Activated effector memory CD4-positive, alpha-beta T cell treated with anti-CD3 and anti-CD28 coated beads, Interleukin-2, amount 50 U/mL, for 16 hours (primary cell): ENCODE measurements at places on chromosomes 5 and 9.
A peak's percentile ranks its signal among the peaks of the same experiment; 100 is the strongest.

GRCh38 chr5:26622947-26623346 lies 415.4 kb downstream of the CDH9 start:
- DNase-seq, result no peak

- no peak for DNase-seq
Measured at GRCh38 chr5:132674671-132675506, 1.1 kb downstream of the IL4 start.

DNA sequence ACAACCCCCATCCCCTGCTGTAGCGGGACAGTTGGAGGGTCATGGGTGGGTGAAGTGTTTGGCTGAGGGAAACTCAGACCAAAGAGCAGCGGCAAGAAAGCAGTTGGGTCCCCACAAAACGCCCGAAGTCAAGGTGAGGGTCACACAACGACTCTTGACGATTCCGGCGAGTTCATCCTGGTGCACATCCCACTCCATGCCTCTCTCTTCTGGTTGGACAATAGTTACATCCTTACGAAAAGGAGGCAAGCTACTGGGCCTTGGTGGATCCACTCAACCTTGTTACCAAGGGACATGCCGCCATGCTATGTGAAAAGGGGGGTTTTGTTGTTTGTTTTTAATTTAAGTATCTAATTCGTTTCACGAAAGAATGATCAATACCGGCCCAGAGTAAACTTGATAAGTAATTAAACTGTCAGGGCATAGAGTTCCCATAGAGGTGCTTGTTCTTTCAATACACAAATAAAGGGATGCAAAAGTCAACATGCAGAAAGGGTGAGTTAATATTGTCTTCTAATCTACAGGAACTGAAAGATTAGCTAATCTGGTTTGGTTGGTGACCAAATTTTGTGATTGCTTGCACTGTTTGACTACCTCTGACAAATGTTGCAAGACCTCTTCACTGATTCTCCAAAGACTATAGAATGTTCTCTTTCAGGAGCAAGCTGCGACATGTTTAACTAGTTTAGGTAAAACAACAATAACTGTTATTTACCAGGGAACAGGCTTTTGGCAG lies 732 bp upstream of the SMIM15 start:
- DNase-seq, result no peak

DNA sequence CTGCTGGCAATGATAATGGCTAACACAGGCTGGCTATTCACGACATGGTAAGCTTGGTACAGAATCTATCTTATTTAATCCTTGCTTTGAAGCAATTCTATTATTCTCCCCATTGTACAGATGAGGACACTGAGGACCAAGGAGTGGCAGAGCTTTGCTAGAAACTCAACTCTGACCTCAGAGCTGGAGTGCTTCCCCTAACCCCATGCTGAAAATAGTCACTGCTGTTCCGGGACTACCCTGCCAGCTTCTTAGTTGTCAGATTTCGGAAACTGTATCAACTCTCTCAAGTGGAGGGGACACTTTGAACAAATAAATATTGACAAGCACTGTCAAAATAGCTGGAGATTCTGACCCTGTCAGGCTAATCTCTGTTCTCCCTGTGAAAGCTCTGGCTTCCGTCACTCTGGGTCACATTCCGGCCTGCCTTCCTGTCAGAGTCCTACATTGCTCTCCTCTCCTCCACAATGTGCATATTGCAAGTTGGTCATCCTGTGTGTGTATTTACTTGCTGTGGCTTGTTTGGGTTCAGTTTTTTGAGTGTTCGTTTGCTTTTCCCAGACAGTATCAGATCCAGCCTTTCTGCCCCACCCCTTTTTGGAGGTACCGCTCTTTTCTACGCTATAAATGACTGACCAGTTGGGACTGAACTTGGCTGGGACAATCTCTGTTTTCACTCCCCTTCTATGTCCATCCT lies 134.3 kb upstream of the MAP1B start:
- DNase-seq, result no peak

GRCh38 chr5:91171322-91171721 lies 211.8 kb downstream of the ARRDC3 start:
- no peak for DNase-seq

GRCh38 chr9:129068990-129069861 lies 11.7 kb upstream of the DOLPP1 start:
- DNase-seq, result peak; percentile 80

GRCh38 chr9:75589497-75589896 lies 301.0 kb upstream of the PCSK5 start:
- DNase-seq, result no peak

DNA sequence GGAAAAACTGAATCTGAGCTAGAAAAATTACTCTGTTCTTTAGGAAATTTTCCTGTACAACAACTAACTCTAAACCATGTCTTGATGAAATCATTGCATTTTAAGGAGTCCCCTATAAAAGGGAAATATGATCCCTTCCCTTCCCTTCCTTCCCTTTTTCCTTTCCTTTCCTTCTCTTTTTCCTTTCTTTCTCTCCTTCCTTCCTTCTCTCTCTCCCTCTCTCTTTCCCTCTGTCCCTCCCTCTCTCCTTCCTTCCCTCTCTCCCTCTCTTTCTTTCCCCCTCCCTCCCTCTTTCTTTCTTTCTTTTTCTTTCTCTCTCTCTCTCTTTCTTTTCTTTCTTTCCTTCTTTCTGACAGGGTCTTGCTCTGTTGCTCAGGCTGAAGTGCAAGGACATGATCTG lies 42.2 kb upstream of the MYO10 start:
- no peak for DNase-seq

DNA sequence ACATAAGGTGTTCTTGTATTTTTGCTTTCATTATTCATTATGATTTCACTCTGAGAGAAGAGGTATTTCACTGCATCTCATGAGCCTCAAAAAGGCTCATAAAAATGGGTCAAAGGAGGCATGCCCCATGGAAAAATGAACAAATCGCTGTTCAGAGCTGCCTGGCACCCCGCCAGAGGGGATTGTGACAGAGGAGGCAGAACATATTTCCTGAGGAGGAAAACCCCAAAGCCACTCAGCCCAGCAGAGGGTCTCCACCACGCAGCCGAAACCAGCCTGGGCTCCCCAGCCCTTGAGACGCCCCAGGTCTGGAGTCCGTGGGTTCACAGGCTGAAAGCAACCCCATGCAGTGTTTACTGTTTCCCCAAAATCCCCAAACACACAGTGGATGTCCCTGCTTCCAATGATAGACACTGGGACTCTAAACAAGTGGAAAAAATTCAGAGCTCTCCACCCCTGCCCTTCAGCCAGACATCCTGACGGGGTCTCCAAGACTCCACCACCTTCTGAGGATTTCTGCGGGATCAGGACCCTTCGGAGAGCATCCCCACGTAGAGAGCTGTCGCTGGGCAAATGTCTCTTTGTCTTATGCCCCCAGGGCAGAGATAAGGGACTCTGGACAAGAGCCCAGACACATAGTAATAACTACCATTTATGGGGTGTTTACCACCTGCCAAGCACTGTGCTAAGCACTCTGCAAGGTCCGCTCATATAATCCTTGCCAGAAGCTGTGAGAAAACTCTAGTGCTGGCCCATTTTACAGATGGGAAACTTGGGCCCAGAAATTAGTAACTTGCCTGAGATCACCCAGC lies 122.3 kb downstream of the PAX5 start:
- no peak for DNase-seq

DNA sequence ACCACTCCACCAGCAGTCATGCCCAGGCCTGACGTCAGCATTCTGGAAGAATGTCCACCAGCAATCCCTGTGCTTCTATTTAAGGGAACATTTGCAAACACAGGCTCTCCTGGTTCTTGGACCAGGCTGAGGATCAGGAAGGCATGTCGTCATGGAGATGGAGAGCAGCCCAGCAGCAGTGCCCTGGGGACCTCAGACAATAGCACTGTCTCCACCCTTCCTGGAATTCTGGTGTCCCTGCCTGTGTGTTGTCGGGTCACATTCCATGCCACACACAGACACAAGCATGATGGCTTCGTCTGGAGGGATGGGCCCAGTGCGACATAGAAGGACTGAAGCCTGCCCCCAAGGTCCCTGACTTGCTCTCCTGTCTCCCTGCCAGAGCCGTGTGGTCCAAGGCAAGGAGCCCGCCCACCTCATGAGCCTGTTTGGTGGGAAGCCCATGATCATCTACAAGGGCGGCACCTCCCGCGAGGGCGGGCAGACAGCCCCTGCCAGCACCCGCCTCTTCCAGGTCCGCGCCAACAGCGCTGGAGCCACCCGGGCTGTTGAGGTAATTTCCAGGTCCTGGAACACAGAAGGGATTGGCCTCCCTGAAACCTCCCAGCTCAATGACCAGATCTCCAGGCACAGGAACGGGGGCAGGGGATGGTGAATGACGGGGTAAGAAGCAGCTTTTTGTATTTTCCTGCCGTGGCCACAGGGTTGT lies 43.8 kb downstream of the STOM start:
- DNase-seq, result no peak

- no peak for DNase-seq
Measured at GRCh38 chr9:75161116-75161857, 73.0 kb downstream of the OSTF1 start.

DNA sequence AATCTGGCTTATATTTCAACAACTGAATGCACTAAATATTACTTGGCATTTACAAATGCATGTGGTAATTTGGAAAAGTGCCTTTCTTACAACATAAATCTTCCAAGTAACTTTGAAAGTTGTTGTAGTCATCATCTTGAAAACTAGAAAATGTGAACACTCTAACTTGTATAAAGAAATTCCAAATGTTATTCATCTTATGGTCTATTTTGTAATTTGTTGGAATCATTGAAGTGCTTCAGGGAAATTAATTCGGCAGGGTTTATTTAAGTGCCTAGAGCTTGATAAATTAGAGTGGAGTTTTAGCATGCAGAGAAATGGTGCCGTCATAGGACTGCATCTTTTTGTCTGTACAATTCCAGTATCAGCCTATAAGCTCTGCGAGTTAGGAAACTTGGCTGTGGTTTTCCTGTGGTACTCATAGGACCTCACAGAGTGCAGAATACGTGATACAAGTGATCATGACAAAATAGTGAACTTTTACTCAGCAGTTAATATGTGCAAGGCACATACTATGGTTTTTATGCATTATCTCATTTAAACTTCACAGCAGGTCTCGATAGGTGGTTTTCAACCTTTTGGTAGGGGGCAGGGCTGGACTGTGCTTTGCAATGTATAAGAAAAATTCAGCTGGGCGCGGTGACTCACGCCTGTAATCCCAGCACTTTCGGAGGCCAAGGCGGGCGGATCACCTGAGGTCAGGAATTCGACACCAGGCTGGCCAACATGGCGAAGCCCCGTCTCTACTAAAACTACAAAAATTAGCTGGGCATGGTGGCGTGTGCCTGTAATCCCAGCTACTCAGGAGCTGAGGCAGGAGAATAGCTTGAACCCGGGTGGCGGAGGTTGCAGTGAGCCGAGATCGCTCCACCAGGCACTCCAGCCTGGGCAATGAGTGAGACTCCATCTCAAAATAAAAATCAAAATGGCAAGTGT lies 79.6 kb downstream of the RAI14 start:
- no peak for DNase-seq

GRCh38 chr9:135260221-135261180 lies 173.0 kb downstream of the OLFM1 start:
- DNase-seq, result no peak

GRCh38 chr9:34337403-34337802 lies 8.0 kb downstream of the NUDT2 start:
- no peak for DNase-seq

DNA sequence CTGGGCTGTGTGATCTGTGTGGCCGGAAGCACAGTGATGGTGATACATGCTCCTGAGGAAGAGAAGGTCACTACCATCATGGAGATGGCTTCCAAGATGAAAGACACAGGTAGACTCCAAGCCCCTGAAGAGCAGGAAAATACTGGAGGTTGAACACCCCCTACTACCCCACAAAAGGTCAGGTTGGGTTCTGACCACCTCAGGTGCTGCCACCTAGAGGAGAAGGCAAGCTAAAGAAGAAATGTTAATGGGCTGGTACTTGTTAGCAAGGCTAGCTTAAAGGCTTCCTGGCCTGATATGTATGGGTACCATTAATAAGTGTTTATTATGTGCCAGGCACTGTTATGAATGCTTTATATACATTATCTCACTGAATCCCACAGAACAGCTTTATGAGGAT lies 11.7 kb downstream of the NIPAL4 start:
- DNase-seq, result peak; percentile 56

DNA sequence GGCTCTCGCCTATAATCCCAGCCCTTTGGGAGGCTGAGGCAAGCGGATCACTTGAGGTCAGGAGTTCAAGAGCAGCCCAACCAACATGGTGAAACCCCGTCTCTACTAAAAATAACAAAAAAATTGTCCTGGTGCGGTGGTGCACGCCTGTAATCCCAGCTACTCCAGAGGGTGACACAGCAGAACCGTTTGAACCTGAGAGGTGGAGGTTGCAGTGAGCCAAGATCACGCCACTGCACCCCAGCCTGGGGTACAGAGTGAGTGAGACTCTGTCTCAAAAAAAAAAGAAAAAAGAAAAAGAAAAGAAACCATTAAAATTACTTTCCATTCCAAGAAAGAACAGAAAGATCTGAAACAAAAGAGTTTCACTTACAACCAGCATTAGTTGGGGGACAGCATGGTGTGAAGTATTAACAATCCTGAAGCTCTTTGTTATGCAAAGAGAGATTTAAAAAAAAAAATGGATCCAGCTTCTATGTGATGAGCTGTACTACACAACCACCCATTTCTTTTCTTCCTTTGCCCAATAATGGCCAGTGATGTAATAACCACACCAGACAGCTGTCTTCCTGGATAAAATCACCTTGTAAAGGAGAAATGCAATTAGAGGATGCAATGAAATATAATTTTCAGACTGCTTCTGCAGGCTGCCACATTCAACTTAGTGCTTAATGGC lies 76.9 kb downstream of the MED27 start:
- DNase-seq, result no peak

DNA sequence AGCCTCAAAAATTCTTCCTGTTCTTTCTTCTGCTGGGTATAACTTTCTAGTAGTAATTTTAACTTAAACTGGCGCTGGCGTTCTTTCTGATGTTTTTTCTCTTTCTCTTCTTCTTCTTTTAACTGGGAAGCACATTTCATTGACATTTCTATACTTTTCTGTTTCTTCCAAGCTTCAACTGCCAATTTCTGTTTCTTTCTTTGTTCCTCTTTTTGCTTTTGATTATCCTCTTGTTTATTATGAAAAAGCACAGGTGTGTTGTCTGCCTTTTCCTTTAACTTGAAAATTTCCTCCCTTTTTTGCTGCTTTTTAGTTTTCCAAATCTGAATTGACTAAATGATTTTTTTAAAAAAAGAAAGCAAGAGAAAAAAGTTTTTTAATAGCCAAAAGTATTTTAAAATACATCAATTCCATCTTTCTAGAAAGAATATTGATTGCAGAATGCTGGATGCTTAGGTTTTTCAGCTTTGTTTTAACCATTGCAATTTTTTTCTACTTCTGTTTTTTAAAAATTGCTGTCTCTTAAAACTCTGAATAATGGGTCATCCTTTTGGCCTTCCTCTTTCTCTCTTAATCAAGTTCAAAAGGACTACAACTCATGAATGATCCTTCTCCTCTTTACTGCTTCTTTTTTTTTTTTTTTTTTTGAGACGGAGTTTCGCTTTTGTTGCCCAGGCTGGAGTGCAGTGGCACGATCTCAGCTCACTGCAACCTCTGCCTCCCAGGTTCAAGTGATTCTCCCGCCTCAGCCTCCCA lies 8.8 kb upstream of the PGGT1B start:
- no peak for DNase-seq

GRCh38 chr9:16899606-16900005 lies 29.1 kb upstream of the BNC2 start:
- no peak for DNase-seq
